ENCODE measurements at places on chromosomes 5 and 9. TPM values are rescaled to one million over a fixed set of nuclear protein-coding genes. Genes with fewer than 3 reads are reported as not detected.

DNA sequence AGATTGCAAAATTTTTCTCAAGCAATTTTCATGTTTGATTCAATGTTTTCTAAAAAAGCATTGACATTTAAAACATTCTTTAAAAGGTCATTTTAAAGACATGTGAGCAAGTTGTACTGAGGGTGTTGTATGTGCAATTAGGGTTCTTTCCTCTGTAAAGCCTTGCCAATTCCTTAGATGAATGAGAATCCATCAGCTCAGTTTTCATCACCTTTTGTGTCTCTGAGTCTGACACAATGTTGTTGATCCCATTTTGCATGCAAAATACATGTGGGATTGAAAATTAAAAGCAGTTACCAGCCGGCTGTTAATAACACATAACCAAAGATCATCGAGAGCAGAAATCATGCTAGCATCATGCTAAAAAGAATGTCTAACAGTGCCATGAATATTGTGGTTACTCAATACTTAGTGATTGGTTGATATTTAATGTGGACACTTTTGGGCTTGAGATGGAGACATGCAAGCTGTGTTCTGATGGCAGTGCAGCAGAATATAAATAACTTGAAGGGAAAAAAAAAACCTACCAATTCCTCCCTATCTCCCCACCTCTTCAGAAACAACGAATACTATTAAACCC lies 57.7 kb downstream of the FGF10 start:
- no peak overlapping the region for H3K27ac ChIP-seq
- no peaks in the 10 kb centered on the region for H3K27me3 ChIP-seq
- no peak for DNase-seq
- no peak overlapping the region for H3K4me3 ChIP-seq
- no peaks in the 10 kb centered on the region for H3K36me3 ChIP-seq

DNA sequence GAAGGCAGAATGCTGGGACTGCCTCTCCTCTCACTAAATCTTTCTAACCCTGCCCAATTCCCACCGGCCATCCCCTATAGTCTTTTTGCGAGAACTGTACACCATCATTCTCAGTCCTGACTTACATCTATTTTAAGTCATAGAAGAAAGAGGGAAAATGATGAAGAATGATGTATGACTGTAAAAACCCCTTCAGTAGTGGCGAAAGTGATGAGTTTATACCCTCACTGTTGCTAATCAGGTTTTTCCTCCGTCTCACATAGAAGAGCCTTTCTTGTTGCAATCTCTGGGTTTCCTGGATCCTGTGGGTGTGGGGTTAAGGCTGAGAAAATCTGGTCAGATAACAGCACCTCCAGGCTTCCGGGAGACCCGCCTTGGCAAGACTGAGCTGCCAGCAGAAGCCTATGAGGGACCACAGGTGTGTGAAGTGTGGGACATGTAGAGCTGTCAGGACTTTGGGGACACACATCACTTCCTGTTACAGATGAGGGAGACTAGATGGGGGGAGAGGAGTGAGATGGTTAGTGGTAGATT lies 147.1 kb upstream of the SLC12A2 start:
- no peak for DNase-seq
- peaks cover 43% of the 10 kb centered on the region for H3K27me3 ChIP-seq
- no peaks in the 10 kb centered on the region for H3K36me3 ChIP-seq
- H3K27ac ChIP-seq = no peak overlapping the region
- no peak overlapping the region for H3K4me3 ChIP-seq
- H3K4me1 ChIP-seq = no peaks in the 10 kb centered on the region

- peaks cover 18% of the 10 kb centered on the region for H3K27me3 ChIP-seq
- no peak overlapping the region for H3K27ac ChIP-seq
- peak; percentile 64 for DNase-seq
- H3K4me1 ChIP-seq = peaks cover 17% of the 10 kb centered on the region
- H3K4me3 ChIP-seq = peak overlapping the region; percentile 54
Observed at GRCh38 chr9:127931092-127931881, 710 bp upstream of the PIP5KL1 start.

DNA sequence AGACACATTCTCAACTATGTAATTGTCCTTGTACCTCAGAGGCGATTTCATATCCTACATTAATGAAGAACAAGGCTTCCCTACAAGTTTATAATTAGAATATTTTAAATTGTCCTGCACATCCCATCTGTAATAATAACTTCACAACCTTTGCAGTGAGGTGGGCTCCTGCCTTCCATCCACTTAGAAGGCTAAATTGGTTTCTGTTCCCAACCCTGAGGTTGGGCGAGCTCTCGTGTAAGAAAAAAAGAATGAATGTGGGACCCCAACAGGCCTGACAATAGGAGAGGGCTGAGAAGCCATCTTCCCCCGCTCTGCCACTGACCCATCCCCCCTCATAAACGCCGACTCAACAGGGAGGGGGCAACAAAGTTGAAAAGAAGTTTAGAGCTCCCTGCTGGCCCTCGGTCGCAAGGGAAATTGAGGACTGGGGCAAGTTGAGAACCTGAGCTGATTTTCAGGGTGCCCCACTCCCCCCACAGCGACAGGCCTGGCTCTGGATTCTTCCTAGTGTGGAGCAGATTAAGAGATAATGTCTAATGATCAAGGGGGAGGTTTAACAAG lies 9.4 kb downstream of the BARHL1 start:
- H3K4me3 ChIP-seq = peak overlapping the region; percentile 52
- peak overlapping the region; percentile 44 for H3K27ac ChIP-seq
- H3K4me1 ChIP-seq = peaks cover 29% of the 10 kb centered on the region
- no peak for DNase-seq

PCDHA12 gene
- 10.6 TPM for total RNA-seq

DNA sequence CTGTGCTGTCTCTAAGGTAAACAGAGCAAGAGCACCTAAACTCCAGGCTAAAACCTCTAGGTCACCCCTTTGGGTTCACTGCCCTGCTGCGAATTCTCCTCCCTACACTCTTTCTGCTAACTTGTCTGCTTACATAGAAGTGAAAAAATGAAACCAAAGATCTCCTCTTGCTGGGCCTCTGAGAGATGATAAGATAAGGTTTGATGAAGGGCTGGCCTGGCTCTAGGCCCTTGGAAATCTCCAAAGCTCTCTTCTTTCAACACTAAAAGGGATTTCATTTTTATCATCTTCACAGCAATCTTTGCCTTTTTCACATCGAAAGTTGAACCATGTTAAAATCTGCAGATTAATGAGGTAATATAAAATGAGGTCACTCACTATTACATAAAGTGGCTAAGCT lies 450.8 kb upstream of the TLE4 start:
- H3K4me3 ChIP-seq = no peak overlapping the region
- DNase-seq = no peak
- H3K4me1 ChIP-seq = no peaks in the 10 kb centered on the region
- H3K36me3 ChIP-seq = no peaks in the 10 kb centered on the region
- no peaks in the 10 kb centered on the region for H3K27me3 ChIP-seq

GRCh38 chr5:151002681-151003502 lies 17.5 kb upstream of the GPX3 start:
- peaks cover 3% of the 10 kb centered on the region for H3K4me1 ChIP-seq
- DNase-seq = peak; percentile 31
- no peaks in the 10 kb centered on the region for H3K36me3 ChIP-seq
- H3K27me3 ChIP-seq = no peaks in the 10 kb centered on the region

DNA sequence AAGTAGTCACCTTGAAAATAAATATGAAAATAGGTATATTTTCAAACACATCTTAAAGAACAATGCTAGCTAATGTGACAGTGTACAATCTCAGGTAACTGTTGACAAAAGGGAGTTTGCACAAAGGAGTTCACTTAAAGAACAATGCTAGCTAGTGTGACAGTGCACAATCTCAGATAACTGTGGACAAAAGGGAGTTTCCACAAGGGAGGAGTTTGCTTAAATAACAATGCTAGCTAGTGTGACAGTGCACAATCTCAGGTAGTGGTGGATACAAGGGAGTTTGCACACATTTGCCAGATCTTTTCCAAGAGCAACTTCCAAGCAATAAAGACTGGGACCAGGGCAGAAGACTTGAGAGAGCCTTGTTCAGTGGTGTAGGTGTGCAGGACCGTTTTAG lies 442.9 kb upstream of the FTMT start:
- no peaks in the 10 kb centered on the region for H3K4me1 ChIP-seq
- H3K27me3 ChIP-seq = no peaks in the 10 kb centered on the region
- H3K27ac ChIP-seq = no peak overlapping the region
- H3K4me3 ChIP-seq = no peak overlapping the region
- DNase-seq = no peak

FGD3 gene
- total RNA-seq = 1.4 TPM

DNA sequence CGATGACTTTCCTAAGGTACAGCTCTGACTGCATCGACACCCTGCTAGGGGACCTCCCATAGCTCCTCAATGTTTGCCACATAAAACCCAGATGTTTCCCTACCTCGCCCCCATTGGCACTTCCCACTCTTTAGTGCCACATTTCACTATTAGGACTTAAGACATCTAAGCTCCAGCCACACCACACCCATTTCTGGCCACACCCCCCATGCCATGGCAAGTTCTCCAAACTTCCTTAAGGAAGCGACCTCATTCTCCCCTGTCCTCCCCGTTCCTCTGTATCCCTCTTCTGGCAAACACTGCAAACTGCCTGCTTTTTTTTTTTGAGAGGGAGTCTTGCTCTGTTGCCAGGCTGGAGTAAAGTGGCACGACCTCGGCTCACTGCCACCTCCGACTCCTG lies 62.9 kb downstream of the USP20 start:
- DNase-seq = no peak
- no peak overlapping the region for H3K4me3 ChIP-seq
- H3K27me3 ChIP-seq = no peaks in the 10 kb centered on the region
- H3K27ac ChIP-seq = no peak overlapping the region

GRCh38 chr5:139950436-139950835 lies 92.7 kb downstream of the NRG2 start:
- no peaks in the 10 kb centered on the region for H3K4me1 ChIP-seq
- no peaks in the 10 kb centered on the region for H3K27me3 ChIP-seq
- no peak overlapping the region for H3K27ac ChIP-seq
- H3K4me3 ChIP-seq = no peak overlapping the region
- H3K36me3 ChIP-seq = no peaks in the 10 kb centered on the region

IL4 gene
- total RNA-seq = not detected

DNA sequence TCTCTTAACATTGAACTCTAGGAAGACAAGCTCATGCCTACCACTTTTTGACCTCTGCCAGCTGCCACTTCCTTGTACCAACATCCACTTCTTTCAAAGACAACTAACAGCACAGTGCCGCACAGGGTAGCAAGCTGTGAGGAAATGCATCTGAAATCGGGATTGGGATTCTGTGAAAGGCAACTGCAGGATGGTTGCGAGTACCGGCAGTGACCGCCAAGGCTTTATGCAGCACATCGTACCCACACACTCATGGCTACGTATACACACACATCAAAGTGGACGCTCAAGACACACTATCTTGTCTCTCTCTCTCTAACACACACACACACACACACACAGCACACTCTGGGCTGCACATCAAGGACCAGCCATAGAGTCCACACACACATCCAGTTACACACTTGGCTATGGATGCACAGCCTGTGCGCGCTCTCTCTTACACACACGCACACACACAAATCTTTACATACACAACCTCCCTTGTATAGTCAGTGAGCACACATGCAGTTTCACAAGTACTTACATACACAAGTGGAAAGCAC lies 964 bp downstream of the HTR4 start:
- peaks cover 28% of the 10 kb centered on the region for H3K27me3 ChIP-seq
- H3K36me3 ChIP-seq = no peaks in the 10 kb centered on the region
- no peaks in the 10 kb centered on the region for H3K4me1 ChIP-seq
- no peak for DNase-seq
- no peak overlapping the region for H3K27ac ChIP-seq

GABRB2 gene
- 1.9 TPM for total RNA-seq

DNA sequence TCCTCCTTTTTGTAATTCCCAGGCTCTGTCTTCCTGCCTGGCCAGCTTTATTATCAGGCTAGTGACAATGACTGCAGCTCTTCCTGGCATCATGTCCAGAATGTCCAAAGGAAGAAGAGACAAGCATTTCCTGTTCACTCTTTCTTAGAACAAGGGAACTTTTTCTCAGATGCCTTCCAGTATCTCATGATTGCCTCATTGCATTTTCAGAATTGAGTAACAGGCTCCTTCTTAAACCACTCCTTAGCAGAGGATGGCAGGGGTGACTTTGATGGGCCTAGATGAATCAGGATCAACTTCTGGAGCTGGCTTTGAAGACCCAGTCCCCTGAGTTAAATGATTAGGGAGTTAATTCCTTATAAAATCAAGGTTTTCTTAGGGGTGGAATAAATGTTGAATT lies 92.9 kb upstream of the RASGRF2 start:
- no peak overlapping the region for H3K4me3 ChIP-seq
- H3K27ac ChIP-seq = peak overlapping the region; percentile 10
- DNase-seq = no peak
- no peaks in the 10 kb centered on the region for H3K36me3 ChIP-seq
- no peaks in the 10 kb centered on the region for H3K27me3 ChIP-seq
- H3K4me1 ChIP-seq = no peaks in the 10 kb centered on the region

- H3K36me3 ChIP-seq = no peaks in the 10 kb centered on the region
- no peaks in the 10 kb centered on the region for H3K4me1 ChIP-seq
- no peak overlapping the region for H3K27ac ChIP-seq
- no peak for DNase-seq
Observed at GRCh38 chr9:18327121-18327520, 146.8 kb upstream of the ADAMTSL1 start.

DNA sequence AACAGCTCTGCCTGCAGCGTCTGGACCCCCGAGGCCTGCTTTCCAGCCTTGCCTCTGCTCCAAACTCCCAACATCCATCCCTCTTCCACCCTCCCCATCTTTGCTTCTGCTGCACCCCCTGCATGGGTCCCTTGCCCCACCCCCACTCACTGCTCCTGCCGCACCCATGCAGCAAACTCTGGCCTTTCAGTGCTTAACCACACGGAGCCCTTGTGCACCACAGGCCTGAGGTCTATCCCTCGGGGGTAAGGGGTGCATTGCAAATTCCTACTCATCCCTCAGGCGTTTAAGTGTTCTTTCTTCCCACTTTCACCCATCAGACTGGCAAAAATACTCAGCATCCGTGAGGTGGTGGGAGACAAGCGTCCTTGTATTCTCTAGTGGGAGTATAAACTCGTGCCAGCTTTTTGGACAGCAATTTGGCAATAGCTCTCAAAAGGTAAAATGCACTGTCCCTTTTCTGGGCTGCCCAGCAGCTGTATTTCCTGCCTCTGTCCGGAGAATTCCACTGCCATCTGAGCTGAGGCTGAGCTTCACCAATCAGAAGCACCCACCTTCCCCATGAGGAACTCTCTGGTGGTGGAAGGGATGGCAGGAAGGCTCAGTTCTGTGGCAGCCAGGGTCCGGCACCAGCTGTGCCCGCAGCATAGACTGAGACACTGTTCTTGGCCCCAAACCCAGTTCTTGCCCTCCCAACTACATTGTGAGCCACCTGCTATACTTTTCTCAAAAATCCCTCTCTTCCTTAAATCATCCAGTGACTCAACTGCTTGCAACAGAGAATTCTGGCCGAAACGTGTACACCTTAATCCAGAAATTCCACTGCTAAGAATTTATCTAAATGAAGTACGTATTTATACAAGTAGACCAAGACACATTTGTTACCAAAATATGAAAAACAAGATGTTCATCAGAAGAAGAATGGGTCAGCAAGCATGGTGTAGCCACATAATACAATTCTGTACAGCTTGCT lies 15.0 kb downstream of the PSMB7 start:
- DNase-seq = no peak
- peaks cover 13% of the 10 kb centered on the region for H3K4me1 ChIP-seq
- H3K36me3 ChIP-seq = peaks cover 7% of the 10 kb centered on the region
- H3K27me3 ChIP-seq = no peaks in the 10 kb centered on the region
- H3K27ac ChIP-seq = 0 out of 2 replicates have a peak overlapping the region, but pooled peaks have one; percentile 14

PCDHA9 gene
- total RNA-seq = 0.36 TPM

PRUNE2 gene
- 13.2 TPM for total RNA-seq

GRCh38 chr9:82934949-82935348 lies 128.0 kb downstream of the RASEF start:
- no peaks in the 10 kb centered on the region for H3K36me3 ChIP-seq
- DNase-seq = no peak
- no peaks in the 10 kb centered on the region for H3K27me3 ChIP-seq
- no peak overlapping the region for H3K4me3 ChIP-seq
- no peak overlapping the region for H3K27ac ChIP-seq
- no peaks in the 10 kb centered on the region for H3K4me1 ChIP-seq
